ENCODE measurements at places on chromosomes 5 and 9.

DNA sequence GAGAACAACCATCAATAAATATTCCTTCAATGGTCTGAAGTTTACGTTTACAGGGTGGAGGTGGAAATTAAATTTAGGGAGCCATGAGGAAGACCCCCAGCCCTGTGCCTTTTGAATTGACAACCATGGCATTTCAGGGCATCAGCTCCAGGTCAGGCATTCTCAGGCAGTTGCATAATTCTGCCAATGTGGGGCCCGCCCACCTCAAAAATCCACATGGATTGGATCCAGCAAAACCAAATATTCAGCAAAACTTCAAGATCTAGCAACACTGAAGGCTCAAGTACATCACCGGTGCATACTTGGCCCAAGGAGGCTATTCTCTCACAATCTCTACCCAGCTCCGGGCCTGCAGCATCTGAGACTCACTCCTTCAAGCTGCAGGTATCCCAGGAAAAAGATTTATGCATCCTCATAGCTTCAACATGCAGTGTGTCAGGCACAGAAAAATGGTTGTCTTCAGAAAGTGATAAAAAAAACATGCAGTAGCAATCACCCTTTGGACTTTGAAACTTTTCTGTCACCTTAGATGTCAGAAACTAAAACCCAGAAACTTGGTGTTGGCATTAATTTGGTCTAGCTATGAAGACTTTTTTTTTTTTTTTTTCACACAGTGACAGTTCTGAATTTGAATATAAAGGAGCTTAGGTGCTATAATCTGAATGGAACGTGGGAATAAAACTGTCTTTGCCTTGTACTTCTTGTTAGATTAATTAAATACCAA is 21.4 kb upstream of the ANXA2R start:
- no peak for DNase-seq

DNA sequence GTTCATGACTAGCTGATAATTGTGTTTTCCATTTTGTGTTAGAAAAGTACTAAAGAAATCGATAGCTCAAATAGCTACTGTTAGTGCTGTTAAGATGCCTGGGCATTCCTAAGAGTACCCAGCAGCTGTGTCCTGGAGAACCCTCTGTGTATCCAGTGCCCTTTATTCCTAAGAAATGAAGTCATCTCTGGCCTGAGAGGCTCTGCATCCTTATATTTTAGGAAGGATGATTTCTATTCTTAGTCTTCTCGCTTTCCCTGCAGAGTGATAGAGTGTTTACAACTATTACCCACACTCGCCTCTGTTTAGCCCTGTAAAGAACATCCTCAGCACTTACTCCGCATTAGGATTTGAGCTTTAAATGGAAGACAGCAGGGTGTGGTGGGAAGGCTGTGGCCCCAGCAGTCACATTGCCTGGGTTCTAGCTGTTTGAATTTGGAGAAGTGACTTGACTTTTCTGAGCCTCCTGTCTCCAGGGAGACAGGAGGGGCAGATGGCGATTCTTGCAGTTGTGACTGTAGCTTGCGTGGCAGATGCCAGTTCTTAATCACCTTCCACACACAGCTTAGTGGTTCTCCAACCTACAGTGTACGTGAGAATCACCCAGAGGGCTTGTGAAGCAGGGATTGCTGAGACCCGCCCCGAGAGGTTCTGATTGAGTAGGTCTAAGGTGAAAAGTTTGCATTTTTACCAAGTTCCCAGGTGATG is 177.2 kb upstream of the PITX1 start:
- no peak for DNase-seq

DNA sequence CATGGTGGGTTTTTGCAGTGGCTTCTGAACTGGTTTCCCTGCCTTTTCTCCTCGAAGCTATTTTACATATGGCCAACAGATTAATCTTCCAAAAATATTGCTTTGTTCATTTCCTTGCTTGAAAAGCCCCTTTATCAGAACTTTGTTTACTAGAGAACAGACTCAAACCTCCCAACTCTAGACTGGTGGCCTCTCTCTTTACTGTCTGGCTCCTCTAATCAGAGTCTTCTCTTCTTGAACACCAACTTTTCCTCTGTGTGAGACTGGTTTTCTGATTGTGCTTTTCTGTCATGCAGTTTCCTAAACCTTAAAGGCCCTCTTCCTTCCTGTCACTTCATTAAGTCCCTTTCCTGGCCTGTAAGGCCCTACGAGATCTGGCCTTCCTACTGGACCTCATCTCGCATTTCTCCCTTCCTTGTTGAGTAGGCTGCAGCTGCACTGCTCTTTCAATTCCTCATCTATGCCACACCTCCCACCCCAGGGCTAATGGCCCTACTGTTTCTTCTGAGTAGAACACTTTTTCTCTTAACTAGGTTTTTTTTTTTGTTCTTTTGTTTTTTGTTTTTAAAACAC is 5.7 kb downstream of the C9orf43 start:
- no peak for DNase-seq

DNA sequence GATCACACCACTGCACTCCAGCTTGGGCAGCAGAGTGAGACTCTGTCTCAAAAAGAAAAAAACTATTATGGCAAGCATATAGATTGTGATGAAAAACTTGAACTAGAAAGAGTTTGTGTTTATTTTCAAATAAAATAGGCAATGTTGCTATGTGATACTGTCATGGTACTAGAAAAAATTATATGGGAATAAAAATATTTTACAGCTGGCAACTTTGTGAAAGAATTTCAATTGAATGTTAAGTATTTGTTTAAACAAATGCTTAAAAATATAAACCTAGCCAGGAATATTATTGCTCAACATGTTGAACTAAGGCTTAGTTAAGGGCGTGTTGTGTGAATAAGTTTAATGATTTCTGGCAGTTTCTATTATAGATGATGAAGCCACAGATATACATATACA is 31.7 kb downstream of the HSDL2 start:
- DNase-seq = no peak

DNA sequence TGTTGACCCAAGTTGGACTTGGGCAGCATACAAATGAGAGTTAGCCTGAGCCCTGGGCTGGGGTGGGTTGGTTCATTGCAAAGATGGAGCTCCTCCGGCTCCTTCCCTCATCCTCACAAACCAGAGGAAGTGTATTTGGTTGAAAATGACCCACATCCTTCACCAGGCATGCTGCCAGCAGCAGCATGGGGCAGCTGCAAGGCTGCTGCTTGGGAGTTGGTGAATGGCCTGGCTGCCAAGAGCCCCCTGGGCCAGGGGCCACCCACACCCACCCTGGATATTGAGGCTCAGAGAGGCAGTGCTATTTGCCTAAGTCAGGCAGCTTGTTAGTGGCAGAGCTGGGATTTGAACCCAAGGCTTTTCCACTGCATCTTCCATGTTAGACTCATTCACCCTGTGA is 29.5 kb downstream of the PPARGC1B start:
- no peak for DNase-seq

DNA sequence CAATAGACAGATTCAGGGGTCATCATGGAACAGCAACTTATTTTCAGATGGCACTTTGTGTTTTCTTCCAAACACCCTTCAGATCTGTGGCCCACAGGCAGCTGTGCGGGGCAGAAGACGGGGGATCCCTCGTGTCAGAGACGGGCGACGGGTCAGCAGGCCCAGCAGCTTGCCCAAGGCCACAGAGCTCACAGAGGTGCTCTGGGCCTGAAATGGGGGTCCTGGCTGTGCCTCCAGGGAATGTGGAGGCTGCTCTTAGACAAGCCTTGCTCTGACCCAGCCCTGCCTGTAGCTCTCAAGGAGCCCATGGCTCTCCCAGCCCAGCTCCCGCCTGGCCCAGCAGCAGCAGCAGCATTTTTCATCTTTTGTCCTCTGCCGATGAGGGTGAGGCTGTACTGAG is 40.9 kb upstream of the SARDH start:
- DNase-seq = no peak

DNA sequence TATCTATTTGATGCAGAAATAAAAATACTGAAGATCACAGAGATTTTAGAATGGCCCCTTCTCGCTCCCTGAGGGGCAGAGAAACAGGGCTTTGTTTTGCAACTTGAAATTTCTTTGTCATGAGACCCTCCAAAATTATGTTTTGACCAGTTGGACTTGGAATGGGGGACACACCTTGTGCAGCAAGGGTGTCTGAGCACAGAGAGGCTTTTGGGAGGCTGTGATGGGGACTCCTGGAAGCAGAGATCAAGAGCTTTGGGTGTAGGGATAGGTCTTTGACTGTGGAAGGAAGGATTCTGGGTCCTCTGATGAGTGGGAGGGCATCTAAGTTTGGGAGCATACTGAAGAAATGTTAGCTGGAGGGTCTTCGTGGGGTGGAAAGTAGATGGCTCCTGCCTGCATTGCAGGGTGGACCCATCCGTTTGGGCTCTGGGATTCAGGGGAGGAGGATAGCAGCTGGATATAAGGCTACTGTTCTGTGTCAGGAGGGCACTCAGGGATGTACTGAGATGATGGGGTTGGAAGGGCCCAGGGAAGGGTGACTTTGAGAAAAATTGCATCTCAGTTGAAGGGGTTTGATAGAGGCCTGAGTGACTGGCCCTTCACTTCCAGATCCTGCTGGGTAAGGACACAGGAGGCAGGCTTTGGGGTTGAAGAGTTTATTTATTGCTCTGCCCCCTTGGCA is 1.8 kb upstream of the MYORG start:
- DNase-seq = no peak

DNA sequence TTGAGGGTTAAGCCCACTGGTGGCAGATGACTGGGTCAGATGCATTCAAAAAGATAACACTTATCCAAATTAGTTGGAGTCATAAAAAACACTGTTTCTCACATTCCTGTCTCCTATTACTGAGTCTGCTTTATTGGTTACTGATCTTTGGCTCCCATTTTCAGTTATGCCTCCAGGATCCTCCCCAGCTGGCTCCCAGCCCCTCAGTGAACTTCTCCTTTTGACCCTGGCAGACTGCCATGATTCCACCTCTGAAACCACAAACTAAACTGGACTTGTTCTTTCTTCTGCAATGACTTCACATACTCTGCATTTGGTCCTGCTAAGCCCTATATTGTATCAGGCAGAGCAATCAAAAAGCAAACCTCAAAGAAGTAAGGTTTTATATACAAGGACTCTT is 860.8 kb upstream of the DMAC1 start:
- DNase-seq = no peak

DNA sequence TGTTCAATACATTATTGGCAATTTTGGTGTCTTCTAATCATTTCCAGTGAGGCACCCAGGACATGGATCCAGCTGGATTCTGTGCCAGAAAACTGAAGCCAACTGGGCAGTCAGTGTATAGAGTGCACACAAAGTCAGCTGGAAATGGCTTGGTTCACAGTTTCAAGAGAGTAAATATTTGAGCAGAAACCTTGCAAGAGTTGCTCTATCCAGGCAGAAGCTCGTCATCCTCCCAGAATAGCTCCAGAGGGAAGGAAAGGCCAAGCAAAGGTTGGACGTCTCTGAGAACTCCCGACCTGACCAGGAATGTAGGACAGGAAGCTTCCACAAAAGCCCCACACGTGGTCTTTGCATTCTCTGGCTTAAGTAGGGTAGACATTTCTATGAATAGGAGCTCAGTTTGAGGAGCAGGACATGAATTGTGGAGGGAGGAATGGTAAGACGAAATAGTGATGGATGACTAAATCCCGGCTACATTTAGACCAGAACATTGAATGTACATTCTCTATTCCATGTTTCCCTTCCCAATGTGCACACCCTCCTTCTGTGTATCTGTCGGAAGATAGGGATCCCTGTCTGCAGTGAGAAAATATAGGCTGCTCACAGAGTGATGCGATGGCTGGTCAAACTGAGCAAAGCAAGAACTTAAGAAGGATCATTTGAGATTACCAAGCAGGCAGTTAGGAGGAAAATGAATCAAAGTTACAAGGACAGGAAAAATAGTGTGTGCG is 72.7 kb upstream of the FCN2 start:
- DNase-seq = no peak

DNA sequence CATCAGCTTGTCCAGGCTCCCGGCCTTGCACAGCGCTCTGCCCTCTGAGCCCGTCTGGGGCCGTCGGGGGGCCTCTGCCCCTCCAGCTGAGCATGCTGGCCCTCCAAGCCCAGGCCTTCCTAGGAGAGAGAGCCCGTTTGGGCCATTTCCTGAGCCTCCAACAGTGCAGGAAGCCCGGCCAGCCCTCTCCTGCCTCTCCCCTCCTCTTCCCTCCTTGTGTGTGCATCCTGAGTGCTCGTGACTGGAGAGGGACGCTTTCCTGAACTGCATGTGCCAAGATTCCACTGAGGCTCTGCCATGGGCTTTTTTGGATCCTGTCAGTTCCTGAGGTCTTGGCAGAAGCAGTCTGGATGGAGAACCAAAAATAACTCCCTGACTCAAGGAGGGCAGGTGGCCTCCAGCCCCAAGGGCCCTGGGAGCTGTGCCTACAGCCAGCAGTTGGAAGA is 15.6 kb downstream of the OLFM1 start:
- no peak for DNase-seq

GRCh38 chr5:114362197-114362976 is 517 bp downstream of the KCNN2 start:
- DNase-seq = no peak

DNA sequence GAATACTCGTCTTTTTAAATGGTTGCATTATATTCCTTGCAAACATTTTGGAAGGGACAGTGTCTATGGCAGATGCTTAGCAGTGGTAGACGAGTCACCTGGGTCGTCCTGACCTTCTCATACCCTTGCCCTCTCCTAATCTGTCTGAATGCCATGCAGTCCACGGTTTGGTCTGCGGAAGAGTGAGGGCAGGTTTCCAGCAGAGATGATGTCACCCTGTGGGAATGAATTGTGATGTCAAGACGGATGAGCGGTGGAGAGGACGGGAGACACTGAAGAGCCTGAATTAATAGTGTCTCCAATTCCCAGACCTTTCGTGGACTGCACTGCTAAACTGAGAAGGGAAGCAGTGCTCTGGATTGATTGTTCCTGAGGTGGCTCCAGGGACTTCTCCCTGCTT is 329.0 kb upstream of the PANK3 start:
- DNase-seq = no peak

Measured in stimulated activated CD8-positive, alpha-beta memory T cell treated with anti-CD3 and anti-CD28 coated beads, Interleukin-12 subunit alpha, Interleukin-12 subunit beta, amount 100 ng/mL, for 1 hour (primary cell).